ENCODE measurements at places on chromosomes 4 and X.
A peak's percentile ranks its signal among the peaks of the same experiment; 100 is the strongest.

DNA sequence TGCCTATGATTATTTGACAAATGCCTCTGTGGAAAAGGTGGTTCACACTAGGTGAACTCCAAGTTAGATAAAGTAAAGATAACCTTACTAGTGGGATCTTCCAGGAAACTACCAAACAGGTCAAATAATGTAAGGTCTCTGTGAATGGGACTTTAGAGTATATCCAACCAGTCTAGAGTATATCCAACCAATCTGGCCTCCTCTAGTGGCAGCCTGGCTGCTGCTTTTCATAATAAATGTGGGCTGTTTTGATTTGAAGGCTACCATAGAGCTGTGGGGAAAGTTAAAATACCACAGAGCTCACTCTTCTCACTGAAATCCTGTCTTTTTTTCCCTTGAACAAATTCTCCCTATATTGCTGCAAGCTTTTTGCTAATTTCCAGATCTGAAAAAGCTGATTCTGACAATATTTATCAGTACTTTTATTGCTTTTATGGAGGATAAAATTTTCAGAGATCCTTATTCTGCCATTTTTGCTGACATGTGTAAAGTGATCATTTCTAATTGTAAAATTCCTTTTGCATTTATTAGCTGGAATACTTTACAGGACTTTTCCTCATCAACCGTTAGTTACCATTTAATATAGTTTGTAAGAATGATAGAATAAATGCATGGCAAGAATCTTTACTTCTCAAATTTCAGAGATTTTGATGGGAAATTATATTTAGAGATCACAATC is 111.3 kb downstream of the TET2 start:
- DNase-seq, result no peak

GRCh38 chr4:87067124-87067885 is 132.5 kb downstream of the AFF1 start:
- DNase-seq, result no peak

DNA sequence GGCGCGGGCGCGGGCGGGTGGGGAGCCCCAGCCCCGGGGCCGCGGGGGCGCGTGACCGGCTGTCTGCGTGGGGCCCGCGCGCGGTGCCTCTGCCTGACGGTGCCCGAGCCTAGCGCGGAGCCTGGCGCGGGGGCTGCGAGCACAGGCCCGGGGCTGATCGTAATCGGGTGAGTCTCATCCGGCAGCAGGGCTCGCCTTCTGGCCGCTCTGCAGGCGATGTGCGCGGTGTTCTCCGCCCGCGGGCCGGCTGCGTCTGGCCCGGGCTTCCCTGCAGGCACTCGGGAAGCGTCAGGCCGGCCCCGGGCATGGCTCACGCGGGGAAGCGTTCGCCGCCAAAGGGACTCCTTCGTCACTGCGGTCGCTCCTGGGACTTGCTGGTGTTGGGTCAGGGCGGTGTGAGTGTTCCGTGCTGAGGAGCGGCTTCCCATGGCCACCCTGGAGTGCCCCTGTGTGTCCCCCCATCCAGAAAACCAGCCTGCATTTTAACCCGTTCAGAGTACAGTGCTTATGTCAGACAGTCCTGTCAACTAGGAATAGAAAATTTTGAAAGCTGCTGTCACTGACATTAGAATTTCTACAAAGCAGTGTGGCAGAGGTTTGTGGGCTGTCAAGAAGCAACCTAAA is 40.6 kb downstream of the FAM149A start:
- DNase-seq, result no peak

DNA sequence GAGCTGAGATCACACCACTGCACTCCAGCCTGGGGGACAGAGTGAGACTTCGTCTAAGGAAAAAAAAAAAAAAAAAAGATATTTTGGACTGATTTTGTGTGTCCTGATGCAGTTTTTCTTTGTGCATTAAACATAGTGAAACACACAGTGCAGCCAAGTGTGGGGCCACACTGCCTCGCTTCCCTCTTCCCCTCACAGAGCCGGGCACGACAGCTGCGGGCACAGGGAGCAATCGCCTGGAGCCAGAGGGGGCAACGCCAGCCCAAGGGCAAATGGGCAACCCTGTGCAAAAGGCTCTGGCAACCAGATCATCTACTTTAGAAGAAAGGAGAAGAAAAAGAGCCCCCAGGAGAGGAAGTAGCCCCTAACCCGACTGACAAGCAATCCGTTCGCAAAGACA is 13.5 kb upstream of the CCNQ start:
- no peak for DNase-seq

DNA sequence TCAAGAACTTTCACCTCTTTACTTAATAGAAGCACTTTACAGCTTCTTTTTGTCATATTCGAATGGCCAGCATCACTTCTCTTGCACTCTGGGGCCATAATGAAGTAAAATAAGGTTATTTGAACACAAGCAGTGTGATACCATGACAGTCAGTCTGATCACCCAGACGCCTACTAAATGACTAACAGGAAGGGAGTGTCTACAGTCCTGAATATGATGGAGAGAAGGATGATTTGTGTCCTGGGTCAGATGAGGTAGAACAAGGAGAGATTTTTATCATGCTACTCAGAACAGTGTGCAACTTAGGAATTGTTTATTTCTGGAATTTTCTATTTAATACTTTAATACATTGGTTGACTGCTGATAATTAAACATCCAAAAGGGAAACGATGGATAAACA is 284.2 kb upstream of the F9 start:
- no peak for DNase-seq

DNA sequence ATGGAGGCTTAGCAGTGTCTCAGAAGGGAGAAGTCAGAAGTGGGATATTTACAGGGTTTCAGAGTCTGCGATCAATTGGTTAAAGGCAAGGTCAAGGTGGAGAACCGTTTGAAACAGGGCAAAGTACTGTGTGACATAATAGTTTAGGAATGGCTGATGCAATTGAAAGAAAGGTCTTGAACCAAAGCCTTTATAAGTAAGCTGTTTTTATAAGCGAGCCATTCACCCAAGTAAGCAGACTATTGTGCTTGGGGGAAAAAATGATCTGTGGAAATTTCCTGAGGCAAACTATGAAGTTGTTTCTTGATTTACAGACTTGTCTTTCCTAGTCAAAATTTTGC is 327.3 kb downstream of the CAMK2D start:
- no peak for DNase-seq

- DNase-seq, result peak; percentile 10
These were observed 27.8 kb upstream of the ADH7 start for GRCh38 chr4:99462875-99463464.

All from NCI-H774 (cell line).